ENCODE measurements at places on chromosomes 5 and 9.

DNA sequence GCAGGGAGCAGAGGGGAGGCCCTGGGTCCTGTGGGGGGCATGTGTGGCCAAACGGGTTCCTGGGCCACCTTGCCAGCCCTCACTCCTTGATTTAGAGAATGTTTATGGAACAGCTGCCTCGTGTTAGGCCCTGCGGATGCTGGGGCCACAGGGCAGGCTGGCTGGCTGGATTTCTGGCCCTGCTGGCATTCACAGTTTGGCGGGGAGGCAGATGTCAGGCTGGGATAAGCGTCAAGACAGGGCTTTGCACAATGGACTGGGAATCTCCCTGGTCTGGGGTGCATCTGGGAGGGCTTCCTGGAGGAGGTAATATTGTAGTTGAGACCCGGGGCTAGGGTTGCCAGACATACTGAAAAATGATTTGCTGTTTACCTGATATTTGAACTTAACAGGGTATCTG, 13.8 kb downstream of the NCS1 start:
- no peak for DNase-seq

DNA sequence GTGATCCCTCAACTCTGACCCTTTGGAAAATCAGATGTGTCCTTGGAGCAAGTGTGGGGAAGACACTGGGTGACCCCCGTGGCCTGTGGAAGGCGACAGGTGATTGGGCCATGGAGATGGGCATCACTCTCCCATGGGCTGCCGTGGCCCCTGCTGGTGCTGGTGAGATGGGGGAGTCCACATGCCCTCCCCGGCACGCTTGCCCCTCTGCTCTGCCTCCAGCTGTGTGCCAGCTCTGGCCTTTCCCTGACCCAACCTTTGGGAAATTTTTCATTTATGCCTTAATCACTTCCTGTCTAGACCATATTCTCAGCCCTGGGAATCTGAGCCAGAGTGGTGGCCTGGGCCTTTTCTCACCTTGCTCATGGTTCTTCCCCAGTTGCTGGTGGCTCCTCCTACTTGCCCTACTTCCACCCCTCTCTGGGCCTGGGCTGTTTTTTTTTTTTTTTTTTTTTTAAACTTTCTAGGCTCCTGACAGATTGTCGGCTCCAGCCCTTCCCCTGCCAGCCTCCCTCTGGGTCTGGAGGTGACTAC, 56.6 kb downstream of the RGS3 start:
- no peak for DNase-seq

- DNase-seq, result no peak
Measured at GRCh38 chr5:139473105-139473504, 2.3 kb downstream of the SMIM33 start.

DNA sequence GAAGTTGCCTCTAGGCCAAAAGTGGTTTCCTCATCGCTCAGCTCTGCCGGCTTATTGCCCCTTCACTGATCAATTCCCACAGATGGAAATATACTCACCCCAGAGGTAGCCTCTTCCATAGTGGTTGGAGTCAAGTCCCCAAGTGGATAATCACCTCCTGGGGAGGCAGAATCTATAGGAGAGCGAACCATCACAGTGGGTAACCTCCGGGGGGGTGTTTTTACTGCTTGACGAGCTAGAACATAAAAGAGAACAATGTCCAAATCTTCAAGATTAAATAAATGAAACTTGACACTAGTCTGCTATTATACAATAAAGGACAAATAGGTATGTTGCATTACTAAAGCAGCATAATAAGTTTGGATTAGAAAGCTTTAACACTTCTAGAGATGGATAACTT, 9.3 kb downstream of the BRD8 start:
- no peak for DNase-seq
